ENCODE measurements at places on chromosomes 12 and 14.

- DNase-seq: no peak
These were observed 450.3 kb downstream of the RMST start for GRCh38 chr12:97912943-97913342.

DNA sequence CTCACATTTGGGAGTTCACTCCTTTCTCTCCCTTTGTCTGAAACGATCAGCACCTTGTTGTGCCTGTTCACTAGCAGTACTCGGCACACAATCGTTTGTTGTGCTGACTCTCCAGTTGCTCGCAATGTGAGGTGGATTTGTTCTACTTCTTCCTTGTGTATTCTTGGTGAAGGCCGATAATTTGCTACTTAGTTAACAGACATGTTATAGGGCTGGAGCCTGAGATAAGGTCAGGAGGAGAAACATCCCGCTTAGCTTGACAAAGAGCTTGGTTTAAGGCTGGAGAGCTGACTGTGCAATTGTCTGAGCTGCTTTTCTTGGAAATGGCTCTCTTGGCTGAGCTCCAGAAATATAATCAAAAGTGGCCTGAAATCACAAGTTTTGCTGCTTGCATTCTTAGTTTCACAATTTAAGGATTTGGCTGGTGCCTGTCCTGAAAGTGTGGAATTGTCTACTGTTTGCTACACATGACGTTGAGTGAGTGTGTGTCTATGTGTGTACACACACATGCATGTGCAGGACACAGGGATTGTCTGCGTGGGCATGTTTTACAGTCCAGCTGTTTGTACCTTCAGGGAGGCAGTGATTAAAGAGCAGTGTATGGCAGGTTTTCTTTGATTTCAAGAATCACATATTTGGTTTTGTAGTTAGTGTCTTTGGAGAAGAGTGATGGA is 77.7 kb downstream of the ARF6 start:
- no peak for DNase-seq

GRCh38 chr12:52587563-52587962 is 13.7 kb downstream of the KRT72 start:
- DNase-seq: peak; percentile 60

- no peak for DNase-seq
These were observed 158.3 kb upstream of the PRKD1 start for GRCh38 chr14:30085943-30086342.

DNA sequence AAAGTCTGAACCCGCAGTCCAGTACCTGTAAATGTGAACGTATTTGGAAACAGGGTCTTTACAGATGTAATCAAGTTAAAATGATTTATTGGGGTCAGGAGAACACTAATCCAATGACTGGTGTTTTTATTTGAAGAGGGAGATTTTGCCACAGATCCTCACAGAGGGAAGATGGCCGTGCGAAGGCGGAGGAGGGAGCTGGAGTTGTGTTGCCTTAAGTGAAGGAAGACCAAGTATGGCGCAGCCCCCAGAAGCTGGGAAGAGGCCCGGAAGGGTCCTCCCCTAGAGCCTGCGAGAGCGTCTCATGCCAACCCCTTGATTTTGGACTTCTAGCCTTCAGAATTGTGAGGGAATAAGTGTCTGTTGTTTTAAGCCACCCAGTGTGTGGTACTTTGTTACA is 102.8 kb upstream of the NUDT4 start:
- no peak for DNase-seq

DNA sequence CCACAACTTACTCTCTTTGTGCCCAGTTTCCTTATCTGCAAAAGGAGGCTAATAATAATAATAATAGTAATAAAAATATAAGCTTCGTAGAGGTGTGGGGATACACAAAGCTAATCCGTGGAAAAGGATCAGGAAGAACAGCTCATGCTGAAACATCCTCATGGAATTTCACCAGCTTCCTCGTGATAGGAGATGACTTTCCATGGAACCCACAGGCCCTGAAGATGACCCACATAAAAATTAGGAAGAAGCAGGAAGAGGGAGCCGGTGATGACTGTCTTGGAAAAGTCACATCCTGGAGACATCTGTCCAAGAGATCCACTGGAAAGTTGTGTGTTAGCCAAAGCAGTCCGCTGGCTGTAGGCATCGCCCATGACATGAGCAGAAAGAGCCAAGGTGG is 31.9 kb upstream of the FZD10 start:
- no peak for DNase-seq

DNA sequence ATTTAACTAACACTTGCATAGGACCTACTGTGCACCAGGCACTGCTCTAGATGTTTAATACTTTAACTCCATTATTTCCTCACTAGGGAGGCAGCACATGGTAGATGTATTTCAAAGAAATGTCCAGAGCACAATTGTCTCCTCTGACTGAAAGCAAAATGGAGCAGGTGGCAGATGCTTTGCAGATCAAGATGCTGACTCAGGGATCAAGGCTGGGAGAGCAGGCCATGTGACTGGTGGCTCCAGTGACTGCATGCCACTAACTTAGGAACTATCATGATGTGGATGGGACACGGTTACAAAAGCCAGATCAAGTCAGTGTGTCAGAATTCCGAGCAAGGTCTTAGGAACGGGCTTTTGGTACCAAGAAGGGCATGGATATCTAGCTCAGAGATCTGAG is 28.2 kb downstream of the SERPINA11 start:
- no peak for DNase-seq

GRCh38 chr12:7483343-7483742 is 20.2 kb downstream of the CD163 start:
- no peak for DNase-seq

DNA sequence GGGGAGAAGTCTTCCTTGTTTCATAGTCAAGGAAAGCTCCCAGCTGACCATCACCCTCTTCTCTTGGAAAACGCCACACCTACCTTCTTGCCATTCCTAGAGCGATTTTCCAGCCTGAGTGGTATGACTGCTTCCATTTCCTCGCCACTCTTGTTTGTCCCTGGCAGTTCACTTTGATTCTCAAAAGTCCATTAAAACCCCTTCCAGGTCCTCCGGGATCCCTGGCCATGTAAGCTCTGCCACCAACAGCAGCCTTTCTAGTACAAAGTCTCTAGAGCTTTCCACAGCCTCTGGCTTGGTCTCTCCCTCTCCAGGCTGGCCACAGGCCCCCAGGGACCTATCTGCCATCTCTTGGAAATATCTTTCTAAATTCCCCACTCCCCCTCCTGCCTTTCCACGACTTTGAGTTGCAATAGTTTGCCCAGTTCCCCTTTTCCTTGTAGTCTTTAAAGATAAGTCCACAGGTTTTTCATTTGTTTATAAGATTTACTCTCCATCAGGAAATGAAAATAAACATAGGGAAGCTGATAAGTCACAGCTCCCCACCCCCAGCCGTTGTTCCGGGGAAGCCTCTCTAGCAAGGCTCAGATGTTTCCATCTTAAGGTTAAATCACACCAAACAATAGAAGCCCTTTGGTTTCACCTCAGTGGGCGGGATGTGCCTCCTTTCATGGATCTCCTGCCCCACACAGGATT is 42.9 kb upstream of the SINHCAF start:
- DNase-seq: peak; percentile 71

DNA sequence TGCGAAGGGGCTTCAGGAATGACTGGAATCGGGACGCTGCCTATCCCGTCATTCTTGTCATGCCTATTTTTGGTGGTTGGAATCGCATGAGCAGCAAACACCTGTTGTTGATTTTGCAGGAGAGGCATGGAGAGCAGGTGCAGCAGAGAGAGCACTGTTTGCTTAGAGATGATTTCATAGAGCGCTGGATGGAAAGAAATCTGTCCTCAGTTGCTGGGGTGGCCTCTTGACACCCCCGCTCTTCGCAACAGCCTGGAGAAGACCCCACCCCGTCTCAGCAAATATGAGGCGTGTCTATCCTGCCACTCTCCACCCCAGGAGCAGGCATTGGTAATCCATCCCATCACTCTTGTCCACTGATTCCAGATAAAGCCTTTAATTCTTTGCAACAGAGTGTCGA is 19.3 kb upstream of the NCOR2 start:
- DNase-seq: no peak

GRCh38 chr12:84785951-84786350 is 126.6 kb downstream of the SLC6A15 start:
- no peak for DNase-seq

- no peak for DNase-seq
These were observed 507.5 kb downstream of the NAV3 start for GRCh38 chr12:78338054-78338785.

DNA sequence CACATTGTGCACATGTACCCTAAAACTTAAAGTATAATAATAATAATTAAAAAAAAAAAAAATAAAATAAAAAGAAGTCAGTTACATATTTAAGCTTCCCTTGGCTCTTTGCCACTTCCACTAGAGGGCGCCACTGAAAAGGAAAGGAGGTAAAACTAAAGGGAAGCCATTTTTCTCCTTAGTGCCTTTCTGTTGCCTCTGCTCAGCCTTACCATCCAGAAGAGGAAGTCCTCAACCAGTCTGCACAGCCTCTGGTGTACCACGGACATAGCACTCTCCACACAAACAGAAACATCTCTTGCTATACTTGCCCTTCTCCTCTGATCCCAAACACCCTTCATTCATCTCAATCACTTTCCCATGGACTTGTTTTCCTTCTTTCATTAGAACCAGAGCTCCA is 169.0 kb upstream of the EEA1 start:
- peak; percentile 67 for DNase-seq

- no peak for DNase-seq
These were observed 6.8 kb downstream of the KRT74 start for GRCh38 chr12:52566847-52567291.

DNA sequence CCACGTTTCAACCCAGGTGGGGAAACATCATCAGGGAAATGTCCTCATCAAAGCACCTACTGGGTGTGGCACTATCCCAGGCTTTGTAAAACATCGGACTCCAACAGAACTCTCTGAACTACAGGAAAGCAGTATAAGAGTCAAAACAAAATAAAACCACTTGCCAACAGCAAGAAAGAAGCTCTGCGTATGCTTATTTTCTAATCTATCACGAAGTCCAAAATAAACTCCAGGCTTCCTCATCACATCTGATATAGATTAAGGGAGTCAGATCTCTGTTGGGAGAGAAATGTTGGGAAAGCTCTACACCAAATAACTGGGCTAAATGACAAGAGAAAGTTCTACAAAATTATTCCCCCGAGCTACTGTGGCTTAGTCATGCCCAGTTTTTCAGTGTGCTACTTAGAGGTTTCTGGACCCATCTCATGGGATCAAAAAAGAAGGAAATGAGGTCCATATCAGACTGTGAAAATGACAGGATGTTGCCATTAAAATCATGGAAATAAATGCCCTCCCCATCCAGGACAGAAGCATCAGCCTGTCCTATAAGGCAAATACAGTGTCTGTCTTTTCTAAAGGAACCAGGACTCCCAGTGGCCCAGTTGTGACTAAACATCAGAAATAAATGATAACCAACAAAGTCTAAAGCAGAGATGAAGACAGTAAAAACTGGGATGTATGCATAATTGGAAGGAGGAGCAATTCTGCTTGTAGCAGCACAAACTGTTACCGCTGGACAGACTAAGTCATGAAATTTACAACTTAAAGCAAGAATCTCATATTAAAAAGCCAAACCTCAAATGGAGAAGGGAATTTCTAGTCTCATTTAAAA is 149.5 kb downstream of the STXBP6 start:
- no peak for DNase-seq

DNA sequence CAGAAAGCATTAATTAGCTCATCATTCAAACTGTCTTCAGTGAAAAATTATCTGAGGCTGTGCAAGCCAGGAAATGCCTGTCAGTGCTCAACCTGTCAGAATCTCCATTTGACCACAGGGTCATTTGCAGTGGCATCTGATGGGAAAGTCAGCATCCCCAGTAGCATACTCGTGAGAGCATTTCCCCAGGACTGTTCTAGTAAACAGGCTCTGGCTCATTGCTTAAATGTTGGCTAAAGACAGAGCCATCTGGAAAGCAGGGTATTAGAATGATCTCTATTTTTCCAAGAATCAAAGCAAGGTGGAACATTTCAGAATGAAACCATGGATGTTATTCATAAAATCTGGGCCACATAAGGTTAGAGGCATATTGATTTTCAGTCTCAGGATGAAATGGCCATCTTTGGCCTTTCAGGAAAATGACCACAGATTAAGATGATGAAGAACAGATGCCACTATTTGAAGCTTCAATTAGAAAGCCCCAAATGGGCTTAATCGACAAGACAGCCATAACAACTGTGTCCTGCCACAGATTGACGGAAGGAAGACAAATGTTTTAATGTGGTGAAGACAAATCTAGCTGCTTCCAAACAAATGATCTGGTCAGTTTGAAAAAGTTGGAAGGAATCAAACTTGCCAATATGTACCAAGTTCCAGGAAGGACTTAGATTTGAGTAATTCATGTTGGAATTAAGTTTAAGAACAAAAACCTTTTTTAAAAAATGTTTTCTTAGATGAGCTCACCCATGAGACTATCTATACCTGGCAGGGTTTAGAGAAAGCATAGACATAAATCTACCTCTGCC is 94.0 kb upstream of the FAR2 start:
- no peak for DNase-seq

DNA sequence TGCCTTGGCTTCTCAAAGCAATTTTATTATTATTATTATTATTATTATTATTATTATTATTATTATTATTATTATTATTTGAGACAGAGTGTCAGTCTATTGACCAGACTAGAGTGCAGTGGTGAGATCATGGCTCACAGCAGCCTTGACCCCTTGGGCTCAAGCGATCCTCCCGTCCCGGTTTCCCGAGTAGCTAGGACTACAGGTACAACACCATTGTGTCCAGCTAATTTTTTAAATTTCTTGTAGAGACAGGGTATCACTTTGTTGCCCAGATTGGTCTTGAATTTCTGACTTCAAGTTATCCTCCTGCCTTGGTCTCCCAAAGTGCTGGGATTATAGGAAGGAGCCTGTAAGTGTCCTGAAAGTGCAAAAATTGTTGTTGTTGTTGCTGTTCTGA is 11.6 kb upstream of the AP4S1 start:
- no peak for DNase-seq

DNA sequence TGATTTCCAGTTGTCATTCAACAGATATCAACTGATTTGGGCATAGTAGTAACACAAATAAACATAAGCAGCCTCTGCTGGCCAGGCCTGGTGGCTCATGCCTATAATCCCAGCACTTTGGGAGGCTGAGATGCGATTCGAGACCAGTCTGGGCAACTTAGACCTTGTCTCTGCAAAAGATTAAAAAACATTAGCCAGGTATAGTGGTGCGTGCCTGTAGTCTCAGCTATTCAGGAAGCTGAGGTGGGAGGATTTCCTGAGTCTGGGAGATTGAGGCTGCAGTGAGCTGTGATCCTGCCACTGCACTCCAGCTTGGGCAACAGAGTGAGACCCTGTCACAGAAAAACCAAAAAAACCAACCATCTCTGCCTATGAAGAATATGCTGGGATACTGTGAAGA is 7.1 kb downstream of the METAP2 start:
- no peak for DNase-seq

- DNase-seq: no peak
These were observed 91.2 kb upstream of the CNOT2 start for GRCh38 chr12:70151993-70152392.

DNA sequence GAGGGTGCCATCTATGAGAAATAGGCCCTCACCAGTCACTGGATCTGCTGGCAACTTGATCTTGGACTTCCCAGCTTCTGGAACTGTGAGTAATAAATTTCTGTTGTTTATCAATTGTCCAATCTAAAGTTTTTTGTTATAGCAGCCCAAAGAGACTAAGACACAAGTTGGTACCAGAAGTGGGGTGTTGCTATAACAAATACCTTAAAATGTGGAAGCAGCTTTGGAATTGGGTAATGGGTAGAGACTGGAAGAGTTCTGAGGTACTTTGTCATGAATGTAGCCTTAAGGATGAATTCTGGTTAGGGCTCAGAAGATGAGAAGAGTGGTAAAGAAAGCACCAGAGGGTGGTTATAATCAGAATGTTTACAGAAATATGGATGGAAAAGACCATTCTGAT is 21.5 kb downstream of the GMFB start:
- DNase-seq: no peak
